ENCODE measurements at places on chromosomes 2 and 18.

- peaks cover 12% of the 10 kb centered on the region for H3K27me3 ChIP-seq
- H3K4me1 ChIP-seq = peaks cover 43% of the 10 kb centered on the region
- no peak overlapping the region for H3K4me3 ChIP-seq
Measured at GRCh38 chr2:1731963-1732768, 12.1 kb downstream of the PXDN start.

- no peak overlapping the region for H3K4me3 ChIP-seq
- H3K27me3 ChIP-seq = peaks cover 45% of the 10 kb centered on the region
- no peaks in the 10 kb centered on the region for H3K36me3 ChIP-seq
- DNase-seq = no peak
- no peak overlapping the region for H3K27ac ChIP-seq
Measured at GRCh38 chr2:8132351-8132831, 549.5 kb upstream of the ID2 start.

DNA sequence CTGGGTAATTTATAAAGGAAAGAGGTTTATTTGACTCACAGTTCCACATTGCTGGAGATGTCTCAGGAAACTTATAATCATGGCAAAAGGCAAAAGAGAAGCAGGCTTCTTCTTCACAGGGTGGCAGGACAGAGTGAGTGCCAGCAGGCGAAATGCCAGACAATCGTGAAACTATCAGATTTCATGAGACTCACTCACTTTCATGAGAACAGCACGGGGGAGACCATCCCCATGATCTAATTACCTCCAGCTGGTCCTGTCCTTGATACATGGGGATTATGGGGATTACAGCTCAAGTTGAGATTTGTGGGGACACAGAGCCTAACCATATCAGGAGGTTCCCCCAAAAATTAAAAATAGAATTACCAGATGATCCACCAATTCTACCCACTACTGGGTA, 675.5 kb upstream of the SLC8A1 start:
- H3K36me3 ChIP-seq = no peaks in the 10 kb centered on the region
- DNase-seq = no peak
- H3K4me1 ChIP-seq = no peaks in the 10 kb centered on the region
- H3K27ac ChIP-seq = no peak overlapping the region

- no peaks in the 10 kb centered on the region for H3K36me3 ChIP-seq
- H3K4me1 ChIP-seq = peaks cover 39% of the 10 kb centered on the region
- peak; percentile 44 for DNase-seq
Measured at GRCh38 chr2:191038241-191038725, 24.3 kb upstream of the STAT1 start.

GRCh38 chr2:136874258-136874657, 108.9 kb downstream of the THSD7B start:
- H3K4me1 ChIP-seq = no peaks in the 10 kb centered on the region
- H3K4me3 ChIP-seq = no peak overlapping the region
- no peak for DNase-seq
- no peaks in the 10 kb centered on the region for H3K27me3 ChIP-seq

DNA sequence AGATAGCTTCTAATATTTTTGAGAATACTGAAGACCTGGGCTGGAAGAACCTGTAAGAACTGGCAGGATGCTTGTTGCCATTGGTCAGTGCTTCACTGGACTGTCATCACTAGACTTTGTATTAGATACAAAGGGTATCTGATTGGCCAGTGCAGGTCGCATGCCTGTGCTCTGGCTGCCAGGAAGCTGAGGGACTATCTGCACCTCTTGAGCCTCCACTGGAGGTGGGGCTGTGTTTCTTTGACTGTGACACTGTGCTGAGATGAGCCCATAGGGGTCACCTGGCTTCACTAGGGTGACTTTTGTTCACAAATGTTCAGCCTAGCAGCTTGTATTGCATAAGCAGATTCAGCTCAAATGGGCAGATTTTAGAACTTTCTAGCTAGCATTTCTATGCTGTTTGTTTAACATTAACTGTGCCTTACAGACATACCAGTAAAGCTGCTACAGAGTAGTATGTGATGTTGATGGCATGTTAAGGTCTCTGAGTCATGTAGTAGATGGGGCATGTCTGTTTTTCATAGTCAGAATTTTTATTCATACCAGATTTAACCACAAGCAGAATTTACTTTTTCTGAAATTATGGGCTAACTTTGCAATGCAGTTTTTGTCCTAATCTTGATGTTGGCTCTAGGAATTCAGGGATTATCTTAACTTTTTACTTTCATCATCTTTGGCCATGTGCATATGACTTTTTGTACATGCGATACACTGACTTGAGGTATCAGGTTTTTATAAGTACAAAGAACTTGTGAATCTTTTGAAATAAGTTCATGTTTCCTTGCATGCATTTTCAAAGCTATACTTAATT, 56.1 kb downstream of the RHBDD1 start:
- no peak for DNase-seq
- no peak overlapping the region for H3K4me3 ChIP-seq
- no peaks in the 10 kb centered on the region for H3K27me3 ChIP-seq
- H3K4me1 ChIP-seq = 0 out of 2 replicates have a peak, but pooled peaks cover 6% of the 10 kb centered on the region
- no peak overlapping the region for H3K27ac ChIP-seq
- no peaks in the 10 kb centered on the region for H3K36me3 ChIP-seq

DNA sequence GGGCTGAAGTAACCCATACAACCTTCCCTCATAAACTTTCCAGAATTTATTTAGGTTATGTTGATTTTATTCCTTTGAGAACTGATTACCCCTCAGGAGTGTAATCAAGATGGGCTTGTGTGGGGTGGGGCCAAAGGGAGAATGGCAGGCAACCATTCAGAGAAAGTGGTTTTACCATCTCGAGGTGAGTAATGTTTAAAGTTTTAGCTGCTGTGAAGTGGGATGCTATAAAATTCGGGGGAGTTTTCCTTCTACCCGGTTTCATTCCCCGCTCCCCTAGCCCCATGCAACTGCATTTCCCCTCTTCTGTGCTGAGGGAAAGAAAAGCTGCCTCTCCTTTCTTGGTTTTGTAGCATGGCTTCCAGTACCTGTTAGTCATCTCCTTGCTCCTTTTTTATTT, 34.7 kb downstream of the MAP4K4 start:
- H3K36me3 ChIP-seq = peaks cover 3% of the 10 kb centered on the region
- no peak overlapping the region for H3K4me3 ChIP-seq
- peaks cover 40% of the 10 kb centered on the region for H3K4me1 ChIP-seq
- DNase-seq = no peak
- H3K27ac ChIP-seq = no peak overlapping the region

DNA sequence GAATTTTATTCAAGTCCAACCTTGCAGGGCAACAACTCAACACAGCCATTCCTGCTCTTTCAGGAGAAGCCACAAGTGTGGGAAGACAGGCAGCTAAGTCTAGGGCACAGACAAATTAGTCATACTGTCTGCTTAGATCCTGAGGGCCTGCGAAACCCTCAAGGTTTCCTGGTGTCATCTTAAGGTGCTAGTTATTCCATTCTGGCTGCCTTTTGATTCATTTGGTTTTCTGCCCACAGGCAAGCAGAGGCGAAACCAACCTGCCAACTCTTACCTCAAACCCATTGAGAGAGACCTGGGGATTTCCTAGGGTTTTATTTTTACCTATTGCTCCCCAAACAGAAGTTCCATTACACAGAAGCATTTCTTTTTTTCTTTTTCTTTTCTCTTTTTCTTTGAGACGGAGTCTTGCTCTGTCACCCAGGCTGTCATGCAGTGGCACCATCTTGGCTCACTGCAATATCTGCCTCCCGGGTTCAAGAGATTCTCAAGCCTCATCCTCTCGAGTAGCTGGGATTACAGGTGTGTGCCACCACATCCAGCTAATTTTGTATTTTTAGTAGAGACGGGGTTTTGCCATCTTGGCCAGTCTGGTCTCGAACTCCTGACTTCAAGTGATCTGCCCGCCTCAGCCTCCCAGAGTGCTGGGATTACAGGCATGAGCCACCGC, 23.7 kb upstream of the SCYGR1 start:
- peak overlapping the region; percentile 86 for H3K27ac ChIP-seq
- no peak overlapping the region for H3K4me3 ChIP-seq
- H3K4me1 ChIP-seq = peaks cover 87% of the 10 kb centered on the region
- DNase-seq = peak; percentile 56

DNA sequence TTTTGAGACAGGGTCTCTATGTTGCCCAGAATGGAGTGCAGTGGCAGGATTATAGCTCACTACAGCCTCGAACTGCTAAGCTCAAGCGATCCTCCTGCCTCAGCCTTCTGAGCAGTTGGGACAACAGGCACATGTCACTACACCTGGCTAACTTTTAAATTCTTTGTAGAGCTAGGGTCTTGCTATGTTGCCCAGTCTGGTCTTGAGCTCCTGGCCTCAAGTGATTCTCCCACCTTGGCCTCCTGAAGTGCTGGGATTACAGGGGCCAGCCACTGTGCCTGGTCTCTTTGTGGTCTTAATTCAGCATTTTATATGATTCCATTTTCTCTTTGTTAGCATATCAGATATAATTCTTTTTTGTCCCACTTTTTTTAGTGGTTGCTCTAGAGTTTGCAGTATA, 34.1 kb downstream of the CEP192 start:
- no peak for DNase-seq
- no peaks in the 10 kb centered on the region for H3K4me1 ChIP-seq
- no peak overlapping the region for H3K27ac ChIP-seq
- peaks cover 19% of the 10 kb centered on the region for H3K36me3 ChIP-seq
- no peak overlapping the region for H3K4me3 ChIP-seq

GRCh38 chr2:24409171-24409570, 48.8 kb upstream of the ITSN2 start:
- H3K36me3 ChIP-seq = no peaks in the 10 kb centered on the region
- DNase-seq = no peak
- no peak overlapping the region for H3K4me3 ChIP-seq
- H3K4me1 ChIP-seq = peaks cover 11% of the 10 kb centered on the region
- no peaks in the 10 kb centered on the region for H3K27me3 ChIP-seq

DNA sequence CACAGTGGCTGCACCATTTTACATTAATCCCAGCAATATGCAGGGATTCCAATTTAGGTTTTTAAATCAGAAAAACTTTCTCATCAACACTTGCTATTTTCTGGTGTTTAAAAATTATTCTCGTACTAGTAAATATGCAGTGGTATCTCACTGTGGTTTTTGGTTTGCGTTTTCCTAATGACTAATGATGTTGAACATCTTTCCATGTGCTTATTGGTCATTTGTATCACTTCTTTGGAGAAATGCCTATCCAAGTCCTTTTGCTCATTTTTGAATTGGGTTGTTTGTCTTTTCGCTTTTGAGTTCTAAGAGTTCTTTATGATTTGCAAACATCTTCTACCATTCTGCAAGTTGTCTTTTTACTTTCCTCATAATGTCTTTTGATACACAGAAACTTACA, 62.1 kb upstream of the TCF7L1 start:
- no peaks in the 10 kb centered on the region for H3K36me3 ChIP-seq
- H3K27ac ChIP-seq = no peak overlapping the region
- no peak for DNase-seq
- no peaks in the 10 kb centered on the region for H3K27me3 ChIP-seq
- H3K4me3 ChIP-seq = no peak overlapping the region

DNA sequence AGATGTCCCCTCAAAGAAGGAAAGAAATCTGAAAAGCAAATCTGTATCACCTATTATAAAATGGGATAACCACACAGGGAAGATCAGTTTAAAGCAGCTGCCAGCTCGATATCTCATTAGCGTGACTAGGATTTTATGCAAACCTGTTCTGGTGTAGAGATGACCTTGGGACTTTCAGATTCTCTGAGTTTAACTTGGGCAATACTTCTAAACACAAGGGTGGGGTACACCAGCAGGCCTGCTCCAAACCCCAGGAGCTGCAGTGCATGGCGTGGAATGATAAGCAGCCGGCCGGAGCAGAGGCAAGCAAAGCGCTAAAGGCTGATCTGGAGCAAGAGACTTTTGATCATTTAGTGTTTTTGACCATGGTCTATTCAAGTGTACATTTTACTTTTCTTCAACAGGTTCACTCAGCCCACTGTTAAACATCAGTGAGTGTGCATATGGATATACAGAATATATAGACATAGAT, 4.7 kb downstream of the SERTAD2 start:
- peaks cover 73% of the 10 kb centered on the region for H3K4me1 ChIP-seq
- H3K4me3 ChIP-seq = peak overlapping the region; percentile 46
- H3K36me3 ChIP-seq = no peaks in the 10 kb centered on the region

- peaks cover 27% of the 10 kb centered on the region for H3K36me3 ChIP-seq
- no peaks in the 10 kb centered on the region for H3K27me3 ChIP-seq
- H3K4me1 ChIP-seq = peaks cover 10% of the 10 kb centered on the region
- H3K4me3 ChIP-seq = no peak overlapping the region
Measured at GRCh38 chr18:58303363-58303762, 259.3 kb downstream of the NEDD4L start.

GRCh38 chr2:39524756-39525635, 87.9 kb upstream of the MAP4K3 start:
- no peak overlapping the region for H3K4me3 ChIP-seq
- H3K27ac ChIP-seq = no peak overlapping the region
- no peaks in the 10 kb centered on the region for H3K36me3 ChIP-seq

DNA sequence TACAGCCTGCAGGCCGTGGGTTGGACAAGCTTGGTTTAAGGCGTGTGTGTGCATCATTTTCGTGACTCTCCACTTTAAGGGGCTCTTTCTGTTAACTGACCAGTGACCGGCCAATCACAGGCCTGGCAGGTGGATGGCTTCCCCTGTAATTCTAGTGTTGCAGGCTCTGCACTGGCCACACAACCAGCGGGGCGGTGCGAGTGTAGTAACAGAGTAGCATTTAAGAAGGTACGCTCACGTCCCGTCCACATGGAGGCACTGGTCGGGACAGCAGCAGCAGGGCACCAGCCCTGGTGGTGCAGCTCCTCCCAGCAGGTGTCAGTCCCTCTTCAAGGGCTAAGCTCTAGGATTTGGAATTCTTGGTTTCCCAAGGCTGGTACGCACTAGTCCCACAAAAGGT, 8.0 kb upstream of the ANO7 start:
- no peak overlapping the region for H3K27ac ChIP-seq
- no peaks in the 10 kb centered on the region for H3K27me3 ChIP-seq
- no peak overlapping the region for H3K4me3 ChIP-seq
- DNase-seq = peak; percentile 26

DNA sequence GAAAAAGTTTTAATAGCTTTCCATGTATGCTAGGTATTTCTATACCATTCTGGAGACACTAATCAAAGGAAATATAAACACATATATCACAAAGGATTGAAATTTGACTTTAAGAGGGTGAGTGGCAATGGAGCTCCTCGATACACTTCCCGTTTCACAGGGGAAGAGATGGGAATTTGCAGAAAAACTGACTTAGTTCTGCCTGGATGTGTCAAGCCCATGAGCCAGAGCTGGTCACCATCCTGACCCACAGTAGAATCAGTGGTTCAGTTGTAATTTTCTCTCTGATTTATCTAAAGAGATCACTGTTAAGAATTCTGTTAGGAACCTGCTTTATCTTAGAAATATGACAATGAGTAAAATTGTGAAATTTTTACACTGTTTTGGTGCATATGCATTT, 34.2 kb downstream of the PLCL1 start:
- H3K4me3 ChIP-seq = no peak overlapping the region
- DNase-seq = no peak
- no peak overlapping the region for H3K27ac ChIP-seq
- no peaks in the 10 kb centered on the region for H3K27me3 ChIP-seq
- no peaks in the 10 kb centered on the region for H3K36me3 ChIP-seq
